Activated naive CD8-positive, alpha-beta T cell treated with anti-CD3 and anti-CD28 coated beads, Interleukin-2, amount 50 U/mL, for 24 hours (primary cell): ENCODE measurements at places on chromosomes 7 and 10.

- no peak for DNase-seq
Measured at GRCh38 chr7:2497500-2498336, 21.5 kb upstream of the GRIFIN start.

DNA sequence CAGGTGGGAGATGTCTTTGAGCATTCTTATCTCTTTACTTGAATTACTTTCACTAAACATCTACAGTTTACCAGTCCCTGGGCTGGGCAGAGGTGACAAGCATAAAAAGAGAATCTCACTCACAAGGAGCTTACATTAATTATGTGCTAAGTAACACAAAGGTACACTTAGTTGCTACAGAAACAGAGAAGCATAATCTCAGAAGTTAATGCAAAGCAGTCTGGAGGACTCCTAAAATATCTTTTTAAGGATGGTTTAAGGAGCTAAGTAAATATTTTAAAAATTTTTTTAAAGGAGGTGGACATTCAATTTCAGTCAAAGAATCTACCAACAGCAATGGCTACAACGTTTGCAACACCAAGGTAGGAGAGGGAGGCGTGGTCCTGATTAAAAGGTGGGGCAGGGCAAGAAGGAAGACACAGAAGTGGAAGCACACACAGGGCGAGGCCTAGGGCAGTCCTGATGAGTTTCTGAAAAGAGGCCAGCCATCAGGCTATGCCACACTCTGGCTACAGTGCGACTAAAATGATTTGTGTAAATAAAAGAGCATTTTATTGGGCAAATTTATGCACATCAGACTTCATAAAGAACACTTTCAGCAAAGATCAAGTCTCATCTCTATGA lies 5.3 kb downstream of the LARP4B start:
- DNase-seq, result no peak

DNA sequence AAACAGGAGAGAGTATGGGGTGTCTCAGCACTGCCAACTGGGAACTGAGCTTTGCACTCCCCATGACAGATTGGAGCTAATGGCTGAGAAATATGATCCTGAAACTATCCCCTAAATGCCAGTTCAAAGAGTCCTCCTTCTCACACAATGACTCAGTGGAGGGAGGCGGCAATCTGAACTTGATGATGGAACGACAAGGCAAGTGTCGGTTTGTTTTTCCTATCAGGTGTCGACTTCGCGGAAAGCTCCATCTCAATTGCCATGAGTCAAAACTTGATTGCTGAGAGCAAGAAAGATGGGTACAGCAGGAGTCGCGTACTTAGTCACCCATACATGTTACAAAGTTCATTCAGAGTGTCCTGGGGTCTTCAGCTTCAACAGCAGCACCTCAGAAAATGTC lies 52.5 kb downstream of the NPY start:
- no peak for DNase-seq

DNA sequence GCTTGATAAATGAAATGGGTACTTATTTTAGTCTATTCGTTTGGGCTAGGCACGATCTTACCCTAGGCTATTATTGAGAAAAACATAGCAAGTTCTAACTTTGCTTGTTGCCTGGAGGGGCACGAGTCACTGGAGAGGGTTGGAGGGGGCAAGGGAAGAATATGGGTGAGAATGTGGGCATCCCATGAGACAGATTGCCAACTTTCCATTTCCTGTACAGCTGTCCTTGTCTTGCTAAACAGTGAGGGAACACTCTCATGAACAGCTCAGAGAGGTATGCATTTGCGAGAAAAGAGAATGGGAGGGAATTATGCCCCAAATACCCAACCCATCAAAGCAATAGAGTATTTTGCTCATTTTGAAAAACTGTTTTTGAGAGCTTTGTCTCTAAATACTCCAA lies 9.2 kb downstream of the CDHR3 start:
- no peak for DNase-seq

- DNase-seq, result no peak
Measured at GRCh38 chr10:51832652-51833383, 133.4 kb upstream of the CSTF2T start.

- no peak for DNase-seq
Measured at GRCh38 chr7:55498142-55498541, 74.2 kb downstream of the VOPP1 start.

- no peak for DNase-seq
Measured at GRCh38 chr7:131170440-131171271, 157.0 kb upstream of the MKLN1 start.

DNA sequence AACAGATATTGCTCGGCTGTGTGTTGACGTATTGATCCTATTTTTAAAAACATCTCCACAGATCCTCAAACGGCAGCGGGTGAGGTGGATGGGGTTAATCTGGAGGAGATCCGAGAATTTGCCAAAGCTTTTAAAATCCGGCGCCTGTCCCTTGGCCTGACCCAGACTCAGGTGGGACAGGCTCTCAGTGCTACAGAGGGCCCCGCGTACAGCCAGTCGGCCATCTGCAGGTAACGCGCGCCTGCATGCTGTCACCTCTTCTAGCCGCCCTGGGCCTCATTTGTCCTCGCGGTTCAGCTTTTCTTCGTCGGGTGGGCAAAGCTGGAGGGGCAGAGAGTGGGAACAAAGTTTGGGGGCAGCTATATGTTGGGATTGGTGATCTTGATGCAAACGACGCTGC lies 105.7 kb upstream of the YAE1 start:
- no peak for DNase-seq

GRCh38 chr7:95429241-95429990 lies 5.4 kb downstream of the PON2 start:
- DNase-seq, result no peak
